ENCODE measurements at places on chromosomes 11 and 22.
A peak's percentile ranks its signal among the peaks of the same experiment; 100 is the strongest.

- no peak for DNase-seq
Observed at GRCh38 chr11:2887515-2888195, 2.1 kb upstream of the CDKN1C start.

DNA sequence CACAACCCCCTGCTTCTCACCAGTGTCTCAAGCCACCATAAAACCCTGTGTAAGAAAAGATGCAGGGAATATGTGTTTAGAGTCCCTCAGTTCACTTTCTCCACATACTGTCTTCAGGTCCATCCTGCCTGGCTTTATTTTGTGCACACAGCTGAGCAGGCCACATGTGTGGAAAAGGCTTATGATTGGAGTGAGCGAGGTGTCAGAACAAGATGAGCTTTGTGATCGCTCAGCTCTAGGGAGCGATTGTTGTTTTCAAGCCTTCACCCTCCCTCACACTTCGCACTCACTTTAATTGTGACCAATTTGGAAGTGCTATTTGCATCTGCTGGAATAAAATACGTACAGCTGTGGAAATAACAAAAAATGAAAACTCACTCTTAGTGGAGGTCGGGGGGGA lies 931.1 kb upstream of the TENM4 start:
- no peak for DNase-seq

GRCh38 chr22:30216710-30217109 lies 29.8 kb downstream of the LIF start:
- DNase-seq: no peak

GRCh38 chr22:29716814-29717545 lies 2.8 kb upstream of the CABP7 start:
- peak; percentile 71 for DNase-seq

GRCh38 chr22:36155702-36156101 lies 4.9 kb downstream of the APOL3 start:
- DNase-seq: no peak

DNA sequence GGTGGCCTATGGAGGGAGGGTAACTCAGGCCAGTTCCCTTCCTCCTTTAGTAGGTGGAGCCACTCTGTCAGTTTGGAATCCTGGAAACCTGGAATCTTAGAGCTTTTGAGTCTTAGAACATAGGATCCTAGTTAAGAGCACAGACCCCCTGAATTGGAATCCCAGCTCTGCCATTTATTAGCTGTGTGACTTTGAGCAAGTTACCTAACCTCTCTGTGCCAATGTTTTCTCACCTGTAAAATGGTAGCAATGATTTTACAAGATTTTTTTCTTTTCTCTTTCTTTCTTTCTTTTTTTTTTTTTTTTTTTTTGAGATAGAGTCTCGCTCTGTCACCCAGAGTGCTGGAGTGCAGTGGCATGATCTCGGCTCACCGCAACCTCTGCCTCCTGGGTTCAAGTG lies 17.1 kb upstream of the CACNA1I start:
- DNase-seq: no peak

GRCh38 chr11:94853836-94854235 lies 85.7 kb downstream of the AMOTL1 start:
- DNase-seq: no peak

DNA sequence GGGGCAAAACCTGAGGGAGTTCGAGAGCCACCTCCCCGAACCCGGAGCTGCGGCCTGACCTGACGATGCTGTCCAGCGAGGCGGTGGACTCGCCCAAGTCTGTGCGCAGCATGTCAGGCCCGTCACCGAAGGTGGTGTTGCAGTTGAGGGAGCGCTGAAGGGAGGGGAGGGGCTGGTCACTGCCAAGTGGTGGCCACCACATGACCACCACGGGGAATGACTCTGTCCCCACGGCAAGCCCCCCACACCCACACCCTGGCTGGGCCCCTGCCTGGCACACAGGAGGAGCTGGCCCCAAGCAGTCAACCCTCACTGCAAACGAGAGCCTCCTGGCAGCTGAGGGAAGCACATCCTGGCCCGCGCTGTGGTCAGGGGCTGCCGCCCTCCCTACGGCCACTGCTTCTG lies 30.8 kb downstream of the TRMU start:
- DNase-seq: no peak

DNA sequence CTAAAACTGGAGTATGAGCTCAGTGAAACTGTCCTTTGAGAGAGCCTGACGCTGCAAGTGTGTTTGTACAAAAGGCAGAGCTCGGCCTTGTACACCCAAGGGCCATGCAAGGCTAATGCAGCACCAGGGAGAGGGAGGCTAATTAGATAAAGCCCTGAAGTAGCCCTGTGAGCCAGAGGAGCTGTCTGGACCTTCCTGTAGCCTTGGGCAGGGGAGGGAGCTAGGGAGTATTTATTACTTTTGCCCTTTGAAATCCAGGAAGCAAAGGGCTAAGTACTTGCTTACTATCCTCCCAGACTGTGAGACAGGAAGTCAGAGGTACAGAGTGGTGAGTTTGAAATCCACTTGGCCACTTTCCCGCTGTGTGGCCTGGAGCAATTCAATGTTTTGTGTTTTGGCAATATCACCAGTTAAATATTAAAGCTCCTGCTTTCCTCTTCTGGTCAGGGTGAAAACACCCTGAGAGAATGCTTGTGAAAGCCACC lies 10.2 kb upstream of the LDHA start:
- DNase-seq: peak; percentile 80

- no peak for DNase-seq
Observed at GRCh38 chr11:112537846-112538330, 277.2 kb upstream of the PLET1 start.

GRCh38 chr11:20310137-20310536 lies 53.4 kb upstream of the HTATIP2 start:
- no peak for DNase-seq

DNA sequence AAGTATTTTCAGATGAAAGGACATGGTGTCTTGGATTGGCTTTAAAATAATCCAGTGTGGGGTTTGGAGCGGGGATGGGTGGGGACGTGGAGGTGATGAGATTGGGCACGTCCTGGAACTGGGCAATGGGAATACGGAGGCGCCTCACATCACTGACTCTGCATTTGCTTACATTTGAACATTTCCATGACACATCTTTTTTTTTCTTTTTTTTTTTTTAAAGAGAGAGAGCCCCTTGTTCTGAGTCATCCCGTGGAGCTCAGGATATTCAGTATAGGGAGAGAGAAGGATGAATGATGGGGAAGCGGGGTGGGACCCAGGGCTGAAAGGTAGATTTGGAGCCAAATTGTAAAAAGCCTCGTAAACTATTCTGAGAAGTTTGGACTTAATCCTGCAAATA lies 142.7 kb downstream of the FBXO7 start:
- peak; percentile 31 for DNase-seq

DNA sequence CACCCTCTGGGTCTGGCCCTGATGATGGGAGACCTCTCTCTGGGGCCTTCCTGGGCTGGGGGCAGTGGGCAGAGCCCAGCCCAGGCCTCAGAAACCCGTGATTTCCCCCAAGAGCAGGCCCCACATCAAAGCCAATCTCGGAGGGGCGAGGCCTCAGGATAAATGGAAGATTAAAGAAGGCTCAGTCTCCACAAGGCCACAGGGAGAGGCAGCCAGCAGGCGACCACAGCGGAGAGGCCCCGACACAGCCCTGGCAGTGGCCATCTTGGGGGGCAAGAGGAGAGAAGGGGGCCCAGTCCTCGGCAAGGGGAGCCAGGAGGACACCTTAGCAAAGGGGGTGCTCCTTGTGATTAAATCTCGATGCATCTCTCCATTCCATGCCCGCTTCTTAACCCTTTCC lies 12.5 kb upstream of the CREB3L1 start:
- no peak for DNase-seq

DNA sequence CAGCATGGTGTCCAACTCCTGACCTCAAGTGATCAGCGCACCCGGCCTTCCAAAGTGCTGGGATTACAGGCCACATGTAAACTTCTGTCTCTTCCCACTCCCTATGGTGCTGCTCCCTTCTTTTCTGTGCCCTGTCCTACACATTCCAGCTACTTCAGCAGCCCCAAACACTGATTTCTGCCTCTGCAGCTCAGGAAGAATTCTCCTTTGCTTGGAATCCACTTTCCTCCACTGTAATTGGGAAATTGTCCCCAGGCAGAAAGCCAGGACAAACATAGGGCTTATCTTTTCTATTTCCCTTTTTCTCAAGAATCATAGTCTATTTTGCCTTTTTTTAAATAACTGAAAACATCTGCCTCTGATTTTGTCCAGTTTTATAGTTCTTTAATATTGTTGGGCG lies 21.3 kb upstream of the DRG1 start:
- DNase-seq: peak; percentile 56

- peak; percentile 46 for DNase-seq
Observed at GRCh38 chr22:27435844-27436576, 365.5 kb downstream of the MN1 start.

DNA sequence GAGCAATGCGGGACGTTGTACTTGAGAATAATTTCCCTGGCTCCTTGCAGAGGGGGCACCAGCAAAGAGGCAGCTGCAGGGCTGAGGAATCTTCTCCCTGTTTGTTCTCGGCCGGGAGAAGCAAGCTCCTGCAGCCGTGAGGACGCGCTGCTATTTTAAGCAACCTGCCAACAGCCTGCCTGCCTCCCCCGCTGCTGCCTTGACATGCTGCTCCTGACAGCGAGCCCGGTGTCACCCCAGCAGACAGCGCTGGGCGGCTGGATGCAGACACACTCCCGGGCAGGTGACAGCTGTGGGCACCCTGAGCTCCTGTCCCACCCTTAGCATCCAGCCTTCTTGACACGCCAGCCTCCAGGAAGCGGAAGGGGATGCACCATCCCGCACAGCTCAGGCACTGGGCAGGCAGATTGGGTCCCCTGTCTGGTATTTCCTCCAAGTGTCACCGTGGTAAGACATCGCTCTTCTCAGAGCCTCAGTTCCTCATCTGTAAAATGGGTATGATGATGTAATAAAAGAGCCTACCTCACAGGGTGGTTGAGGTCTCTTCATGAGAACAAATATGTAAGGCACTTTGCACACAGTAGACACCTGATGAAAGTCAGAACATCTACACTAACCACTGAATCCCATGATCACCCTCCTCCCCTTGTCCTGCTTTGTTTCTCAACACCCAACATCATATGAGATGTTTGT lies 530.6 kb downstream of the MN1 start:
- peak; percentile 42 for DNase-seq

DNA sequence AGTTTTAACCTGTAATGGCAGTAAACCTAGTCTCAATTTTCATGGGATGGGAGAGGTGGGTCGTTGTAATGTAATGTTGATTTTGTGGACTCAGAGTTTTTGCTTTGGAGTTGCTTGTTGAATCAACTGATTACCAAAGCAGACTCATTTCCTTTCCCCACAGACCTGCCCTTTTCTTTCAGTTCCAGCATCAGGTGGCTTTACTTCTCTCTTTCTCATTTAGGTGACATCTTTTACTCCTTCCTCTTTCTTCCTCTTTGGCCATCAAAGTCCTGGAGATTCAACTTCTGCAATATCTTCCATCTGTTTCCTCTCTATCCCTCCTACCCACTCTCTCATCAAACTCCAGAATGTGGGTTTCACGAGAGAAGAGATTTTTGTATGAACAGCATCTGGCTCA lies 313.9 kb downstream of the TMEM135 start:
- DNase-seq: no peak

GRCh38 chr22:47388331-47388730 lies 625.9 kb downstream of the TBC1D22A start:
- no peak for DNase-seq

GRCh38 chr22:30314915-30315314 lies 11.8 kb downstream of the TBC1D10A start:
- DNase-seq: no peak

- peak; percentile 42 for DNase-seq
Observed at GRCh38 chr11:57251491-57252104, 14.5 kb upstream of the APLNR start.

DNA sequence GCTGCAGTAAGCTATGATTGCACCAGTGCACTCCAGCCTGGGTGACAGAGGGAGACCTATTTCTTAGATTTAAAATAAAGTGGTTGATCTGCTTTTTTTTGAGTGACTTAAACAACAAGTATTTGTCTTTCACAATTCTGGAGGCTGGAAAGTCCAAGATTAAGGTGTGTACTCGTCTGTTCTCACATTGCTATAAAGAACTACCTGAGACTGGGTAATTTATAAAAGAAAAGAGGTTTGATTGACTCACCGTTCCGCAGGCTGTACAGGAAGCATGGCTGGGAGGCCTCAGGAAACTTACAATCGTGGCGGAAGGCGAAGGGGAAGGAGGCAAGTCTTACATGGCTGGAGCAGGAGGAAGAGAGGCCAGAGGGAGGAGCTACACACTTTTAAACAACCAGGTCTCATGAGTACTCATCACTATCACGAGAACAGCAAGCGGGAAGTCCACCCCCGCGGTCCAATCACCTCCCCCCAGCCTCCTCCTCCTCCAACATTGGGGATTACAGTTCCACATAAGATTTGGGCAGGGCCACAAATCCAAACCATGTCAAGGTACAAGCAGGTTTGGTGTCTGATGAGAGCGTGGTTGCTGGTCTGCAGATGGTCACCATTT lies 19.7 kb upstream of the OSBPL5 start:
- DNase-seq: no peak

- no peak for DNase-seq
Observed at GRCh38 chr11:11476499-11476898, 123.4 kb upstream of the CSNK2A3 start.

- DNase-seq: no peak
Observed at GRCh38 chr22:21917181-21917958, 35.3 kb downstream of the PPM1F start.

- DNase-seq: peak; percentile 81
Observed at GRCh38 chr11:44515048-44515447, 50.4 kb upstream of the CD82 start.

GRCh38 chr11:33779849-33780528 lies 5.7 kb upstream of the FBXO3 start:
- peak; percentile 87 for DNase-seq

- DNase-seq: no peak
Observed at GRCh38 chr11:34585304-34585734, 35.6 kb upstream of the EHF start.

GRCh38 chr22:32376681-32377080 lies 19.0 kb downstream of the RFPL3 start:
- DNase-seq: no peak

DNA sequence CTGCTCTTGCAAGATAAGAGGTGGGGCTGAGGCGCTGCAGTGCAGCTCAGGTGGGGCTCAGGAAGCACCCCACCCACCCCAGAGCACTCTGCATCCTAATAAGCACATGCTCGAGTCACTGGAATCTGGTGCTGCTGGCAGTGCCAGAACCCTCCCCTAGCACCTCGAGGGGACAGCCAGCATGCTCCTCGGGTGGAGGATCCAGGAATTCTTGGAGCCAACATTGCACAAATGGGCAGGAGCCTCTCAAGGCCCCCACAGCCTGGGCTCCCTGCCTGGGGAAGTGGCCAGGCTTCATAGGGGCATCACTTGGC lies 27.5 kb upstream of the CABP7 start:
- DNase-seq: no peak

DNA sequence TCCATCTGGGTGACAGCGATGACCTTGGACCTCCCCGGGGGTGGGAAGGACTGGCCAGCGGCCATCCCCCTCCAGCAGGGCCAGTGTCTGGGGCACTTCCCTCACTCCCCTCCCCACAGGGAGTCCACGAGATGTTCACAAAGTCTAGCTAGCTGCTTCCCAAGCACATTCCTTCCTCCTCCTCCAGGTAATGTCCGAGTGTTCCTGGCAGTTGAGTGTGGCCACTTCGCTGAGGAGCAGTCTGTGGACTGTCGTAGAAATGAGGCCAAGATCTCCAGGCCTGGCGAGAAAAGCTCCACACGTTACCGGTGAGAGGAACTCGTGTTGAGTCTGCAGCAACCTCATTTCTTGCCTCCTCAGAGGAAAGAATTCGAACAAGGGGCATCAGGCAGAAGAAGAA lies 425.5 kb downstream of the BRD1 start:
- DNase-seq: no peak

- no peak for DNase-seq
Observed at GRCh38 chr22:45490836-45491235, 11.8 kb upstream of the FBLN1 start.

All from fibroblast of skin of back (primary cell).